GM04503 (cell line): ENCODE measurements at places on chromosomes 1 and 21.

DNA sequence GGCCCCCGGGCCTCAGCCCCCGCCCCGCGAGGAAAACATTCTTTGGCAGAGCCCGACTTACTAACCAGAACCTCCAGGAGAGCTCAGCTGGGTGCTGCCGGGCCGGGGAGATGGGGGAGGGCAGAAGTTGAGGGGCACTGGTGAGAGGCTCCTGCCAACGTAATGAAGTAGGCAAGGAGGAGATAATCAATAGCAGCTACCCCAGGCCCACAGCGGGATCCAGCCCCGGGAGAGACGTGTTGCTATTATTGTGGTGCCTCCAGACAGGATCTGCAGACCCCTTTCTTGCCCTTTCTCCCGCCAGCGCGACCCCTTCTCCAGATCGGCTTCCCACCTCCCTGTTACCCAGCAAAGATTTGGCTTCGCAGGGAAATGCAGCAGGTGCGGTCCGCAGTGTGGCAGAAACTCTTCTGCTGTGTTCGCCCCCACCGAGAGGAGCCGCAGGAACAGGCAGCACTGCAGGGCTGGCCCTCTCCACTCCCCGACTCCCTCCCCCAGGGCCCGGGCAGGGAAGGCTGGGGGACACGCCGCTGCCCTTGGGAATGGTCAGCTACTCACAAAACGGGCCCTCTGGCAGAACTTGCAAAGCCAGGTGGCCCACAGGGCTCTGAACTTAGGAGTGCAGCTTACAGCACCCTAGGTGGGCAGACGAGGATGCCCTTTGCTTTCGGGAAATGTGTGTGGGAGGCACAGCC, 1.5 kb upstream of the KCNA2 start:
- no peak for DNase-seq

DNA sequence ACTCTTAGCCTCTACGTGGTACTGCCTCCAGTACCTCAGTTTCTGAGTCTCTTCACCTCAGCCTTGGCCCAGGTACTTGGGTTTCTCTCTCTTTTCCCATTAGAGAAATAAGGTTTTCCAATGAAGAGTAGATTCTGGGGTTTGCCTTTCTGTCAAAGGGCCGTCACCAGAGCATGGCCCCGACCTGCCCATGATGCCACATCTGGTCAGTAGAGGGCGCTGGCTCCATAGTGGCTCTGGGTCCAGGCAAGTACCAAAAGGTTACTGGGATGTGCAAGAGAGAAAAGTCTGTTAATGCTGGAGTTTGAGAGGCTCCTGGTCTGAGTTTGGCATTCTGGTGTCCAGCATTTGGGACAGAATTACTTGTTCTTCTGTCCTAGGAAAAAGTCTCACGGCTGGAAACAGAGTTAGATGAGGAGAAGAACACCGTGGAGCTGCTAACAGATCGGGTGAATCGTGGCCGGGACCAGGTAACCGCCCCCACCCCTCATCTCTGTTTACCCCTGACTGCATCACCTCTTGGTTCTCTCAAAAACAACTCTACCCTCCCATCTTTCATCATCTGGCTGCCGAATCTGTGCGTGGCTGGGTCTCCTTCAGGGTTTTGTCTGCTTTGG, 5.3 kb upstream of the TUFT1 start:
- DNase-seq, result no peak

- DNase-seq, result no peak
Measured at GRCh38 chr1:25573591-25573930, 30.2 kb downstream of the LDLRAP1 start.

DNA sequence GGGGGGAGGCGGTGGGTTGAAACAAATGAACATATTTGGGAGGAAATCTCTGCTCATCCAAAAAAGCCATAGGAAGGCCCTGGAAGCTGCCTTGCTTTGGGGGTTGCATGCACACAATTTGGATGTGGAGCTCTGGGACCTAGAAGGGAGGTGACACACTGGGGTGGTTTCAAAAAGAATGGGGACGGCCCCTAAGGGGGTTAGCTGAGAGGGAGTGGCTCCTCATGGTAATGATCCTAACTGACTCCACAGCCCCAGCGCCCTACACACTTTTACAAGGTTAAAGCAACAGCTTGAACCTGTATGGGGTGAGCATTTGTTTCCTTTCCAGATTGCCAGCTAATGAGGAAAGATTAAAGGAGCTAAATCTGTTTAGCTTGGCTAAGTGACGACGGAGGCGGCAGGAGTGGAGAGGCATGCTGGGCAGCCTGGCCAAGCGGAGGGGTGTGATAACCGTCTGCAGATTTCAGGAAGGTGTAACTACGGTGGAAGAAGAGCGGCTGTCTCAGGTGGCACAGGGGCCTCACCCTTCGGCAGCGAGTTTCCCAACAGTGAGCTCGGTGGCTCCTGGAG, 107.3 kb downstream of the RNF220 start:
- no peak for DNase-seq

- no peak for DNase-seq
Measured at GRCh38 chr1:35748326-35748725, 21.5 kb downstream of the CLSPN start.

DNA sequence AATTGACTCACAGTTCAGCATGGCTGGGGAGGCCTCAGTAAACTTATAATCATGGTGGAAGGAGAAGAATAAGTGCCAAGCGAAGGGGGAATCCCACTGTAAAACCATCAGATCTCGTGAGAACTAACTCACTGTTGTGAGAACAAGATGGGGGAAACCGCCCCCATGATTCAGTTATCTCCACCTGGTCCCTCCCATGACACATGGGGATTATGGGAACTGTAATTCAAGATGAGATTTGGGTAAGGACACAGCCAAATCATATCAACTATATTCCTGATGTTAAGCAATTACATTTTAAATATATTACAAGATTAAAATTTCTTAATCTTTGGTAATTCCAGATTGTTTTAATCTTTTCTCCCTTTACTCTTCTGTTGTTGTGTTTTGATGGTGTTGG, 55.2 kb downstream of the FNBP1L start:
- no peak for DNase-seq

DNA sequence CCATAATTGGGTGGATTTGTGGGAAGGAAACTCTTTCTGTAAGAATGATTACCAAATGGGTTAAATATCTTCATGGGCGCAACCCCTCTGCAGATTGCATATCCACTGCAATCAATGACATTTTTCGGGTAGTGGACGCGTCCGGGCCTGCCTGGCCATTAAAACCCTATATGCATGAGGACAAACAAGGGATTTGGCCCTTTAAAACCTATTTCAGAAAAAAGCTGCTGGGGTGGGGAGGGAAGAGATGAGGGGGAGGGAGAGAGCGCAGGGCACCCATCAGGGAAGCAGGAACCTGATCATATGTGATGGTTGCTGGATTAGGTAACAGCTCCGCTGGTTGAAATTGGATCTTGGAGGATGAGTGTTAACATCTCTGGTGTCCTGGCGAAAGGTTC, 228.8 kb downstream of the PBX1 start:
- DNase-seq, result no peak

DNA sequence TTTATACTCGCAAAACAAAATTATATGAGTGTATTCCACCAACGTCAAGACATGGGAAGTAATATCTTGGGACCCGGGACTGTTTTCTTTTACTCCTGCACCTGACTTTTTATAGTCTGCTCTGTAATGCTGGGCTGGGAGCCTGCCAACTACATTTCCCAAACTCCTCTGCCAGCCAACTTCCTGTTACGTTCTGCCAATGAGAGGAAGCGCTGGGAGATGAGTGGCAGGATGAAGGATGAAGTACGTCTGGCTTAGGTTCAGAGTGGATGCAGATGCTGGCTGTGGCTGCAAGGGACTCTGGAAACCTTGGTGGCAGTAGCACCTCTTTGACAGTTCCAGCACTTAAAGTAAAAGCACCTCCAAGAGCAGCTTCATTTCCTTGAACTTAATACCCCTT, 59.6 kb downstream of the USP24 start:
- DNase-seq, result no peak

DNA sequence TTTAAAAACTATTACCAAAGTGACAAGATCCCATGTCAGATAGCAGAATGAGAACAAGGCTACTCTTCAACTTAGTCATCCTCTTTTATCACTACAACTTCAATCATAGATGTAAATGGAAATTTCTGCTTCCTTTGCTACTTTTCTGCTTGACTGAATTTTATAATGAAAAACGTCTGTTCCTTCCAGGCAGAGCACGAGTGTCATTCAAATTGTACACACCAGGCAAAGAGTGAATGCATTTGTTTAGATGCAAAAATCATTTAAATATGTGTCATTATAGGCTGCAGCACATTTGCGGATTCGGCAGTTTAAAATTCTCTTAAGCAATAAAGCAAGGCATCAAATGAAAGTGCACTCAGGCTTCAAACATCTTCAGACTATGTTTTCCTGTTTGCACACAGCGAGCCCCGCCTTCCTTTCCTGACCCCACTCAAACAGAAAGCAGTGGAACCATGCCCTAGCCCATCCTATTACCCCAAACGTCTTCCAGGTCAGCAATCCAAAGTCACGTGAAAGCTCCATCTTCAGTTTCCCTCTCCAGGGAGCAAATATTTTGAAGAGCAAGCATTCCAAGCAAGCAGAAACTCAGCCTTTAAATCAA, 99.6 kb downstream of the APP start:
- peak; percentile 64 for DNase-seq

- no peak for DNase-seq
Measured at GRCh38 chr1:36515315-36516138, 32.8 kb upstream of the CSF3R start.

GRCh38 chr1:76940571-76941335, 73.5 kb downstream of the ST6GALNAC5 start:
- no peak for DNase-seq

DNA sequence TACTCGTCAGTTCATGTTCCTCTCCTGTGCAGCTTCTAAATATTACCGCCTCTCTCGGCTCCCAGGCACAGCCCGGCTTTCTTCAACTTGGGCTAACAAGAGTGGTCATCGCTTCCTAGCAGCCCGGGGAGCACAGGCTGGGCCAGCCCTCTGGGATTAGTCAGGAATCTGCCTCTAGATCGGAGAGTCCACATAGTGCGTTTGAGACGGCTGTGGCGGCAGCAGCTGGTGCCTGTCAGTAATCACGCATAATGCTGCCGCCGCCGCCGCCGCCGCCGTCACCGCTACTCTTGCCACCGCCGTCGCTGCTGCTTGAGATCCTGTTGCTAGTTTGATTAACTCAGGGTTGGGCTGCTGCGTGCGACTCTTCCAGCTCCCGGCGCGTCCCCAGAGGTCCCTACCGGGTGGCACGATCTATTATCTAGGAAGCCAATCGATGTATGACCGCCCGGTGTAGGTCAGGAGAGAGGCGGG, at the start of gene RXRG:
Gene RXRG (minus strand): TSS at position 230 of the 474 bp plus-strand sequence. CDS start 233 bp downstream, outside the sequence.
- no peak for DNase-seq

DNA sequence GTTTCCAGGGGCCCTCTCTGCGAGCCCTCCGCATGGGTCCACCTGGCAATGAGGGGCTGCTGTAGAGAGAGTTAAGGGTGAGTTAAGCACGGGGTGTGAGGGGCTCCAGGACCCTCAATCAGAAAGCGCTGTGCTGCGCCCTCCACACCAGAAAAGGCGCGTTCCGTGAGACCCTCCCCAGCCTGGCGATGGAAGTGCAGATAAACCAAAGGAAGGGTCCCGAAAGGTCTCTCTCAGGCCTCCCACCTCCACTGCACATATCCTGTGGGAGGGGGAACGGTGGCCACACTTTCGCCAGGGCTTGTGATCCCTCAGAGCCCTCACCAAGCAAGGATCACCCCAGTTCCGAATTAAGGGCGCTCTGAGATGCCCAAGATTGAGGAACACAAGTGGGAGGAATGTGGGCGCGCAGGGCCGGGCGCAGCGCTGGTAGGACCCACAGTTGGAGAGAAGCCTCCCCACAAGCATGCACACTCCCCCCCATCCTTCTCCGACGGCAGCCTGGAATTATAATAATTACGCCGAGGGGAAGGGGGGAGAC, 1.1 kb downstream of the WNT3A start:
- DNase-seq, result no peak

DNA sequence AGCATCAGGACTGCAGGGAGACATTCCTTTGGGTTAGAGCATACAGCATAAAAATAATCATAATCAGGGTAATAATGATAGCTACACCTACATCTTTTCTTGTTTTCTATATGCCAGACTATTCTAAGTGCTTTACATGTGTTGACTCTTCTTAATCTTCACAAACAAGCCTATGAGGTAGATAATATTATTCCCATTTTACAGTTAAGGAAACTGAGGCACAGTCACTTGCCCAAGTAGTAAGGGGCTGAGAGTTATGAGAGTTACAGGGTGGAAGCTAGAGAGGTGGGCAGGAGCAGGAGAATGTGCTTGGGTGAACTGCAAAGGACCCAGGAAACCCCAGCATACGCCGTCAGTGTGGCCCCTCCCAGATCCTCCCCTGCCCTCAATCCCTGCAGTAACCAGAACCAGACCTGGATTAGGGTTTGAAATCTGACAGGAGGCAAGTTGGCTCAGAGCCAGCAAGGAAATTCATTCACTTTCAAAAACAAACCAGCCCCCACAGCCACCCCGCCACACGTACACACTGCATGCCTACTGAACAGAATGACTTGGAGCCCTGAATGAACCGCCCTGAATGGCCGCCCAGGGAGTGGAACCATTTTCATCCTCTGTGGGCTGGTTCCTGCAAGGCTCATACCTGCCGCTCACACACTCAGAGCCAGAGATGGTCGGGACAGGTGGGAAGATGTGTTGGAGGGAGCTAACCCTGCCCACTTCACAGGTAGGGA, 126.1 kb downstream of the TRABD2B start:
- DNase-seq, result no peak

- DNase-seq, result no peak
Measured at GRCh38 chr1:53934170-53934765, 11.2 kb downstream of the IFT25 start.
